ENCODE measurements at places on chromosomes 13 and 19.

DNA sequence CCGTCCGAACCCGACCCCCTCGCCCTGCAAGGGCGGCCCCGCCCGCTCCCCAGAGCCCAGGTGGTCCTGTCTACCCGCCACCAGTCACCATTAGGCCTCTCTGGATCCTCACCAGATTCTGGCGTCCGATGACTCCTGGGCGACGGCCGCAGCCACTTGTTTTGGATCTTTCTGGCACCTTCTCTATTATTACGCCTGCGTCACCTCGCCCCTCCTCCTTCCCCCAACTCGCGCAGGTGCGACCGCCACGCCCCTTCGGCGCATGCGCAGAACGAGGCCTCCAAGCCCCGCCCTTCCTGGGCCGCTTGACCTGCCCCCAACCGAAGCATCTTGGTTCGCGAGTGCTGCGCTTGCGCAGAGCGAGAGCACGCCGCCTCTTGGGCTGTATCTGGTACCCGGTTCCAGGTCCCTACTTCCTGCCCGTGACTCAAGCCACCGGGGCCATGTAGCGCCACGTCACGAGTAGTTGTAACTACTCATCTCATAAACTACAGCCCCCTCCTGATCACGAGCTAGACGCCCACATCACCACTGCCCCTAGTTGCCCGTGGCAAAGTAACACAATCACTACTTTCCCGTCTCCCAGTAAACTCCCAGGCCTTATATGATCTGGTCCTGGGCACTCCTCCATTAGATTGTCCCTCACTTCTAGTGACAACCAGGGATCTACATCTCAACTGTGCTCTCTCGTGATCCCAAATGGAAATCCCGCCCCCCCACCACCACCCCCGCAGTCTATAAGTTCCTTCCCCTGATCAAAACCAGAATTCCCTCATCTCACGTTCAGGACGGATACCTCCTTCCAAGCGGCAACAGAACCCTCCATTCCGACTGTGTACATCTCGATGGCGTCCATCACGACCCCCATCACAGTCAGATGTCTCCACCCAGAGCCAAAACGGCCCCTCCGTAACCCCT, at the start of gene DEDD2:
DEDD2 (minus strand) TSS at position 158 of the 918 bp plus-strand sequence. CDS start 670 bp downstream, outside the sequence.
- peak; percentile 96 for DNase-seq

DNA sequence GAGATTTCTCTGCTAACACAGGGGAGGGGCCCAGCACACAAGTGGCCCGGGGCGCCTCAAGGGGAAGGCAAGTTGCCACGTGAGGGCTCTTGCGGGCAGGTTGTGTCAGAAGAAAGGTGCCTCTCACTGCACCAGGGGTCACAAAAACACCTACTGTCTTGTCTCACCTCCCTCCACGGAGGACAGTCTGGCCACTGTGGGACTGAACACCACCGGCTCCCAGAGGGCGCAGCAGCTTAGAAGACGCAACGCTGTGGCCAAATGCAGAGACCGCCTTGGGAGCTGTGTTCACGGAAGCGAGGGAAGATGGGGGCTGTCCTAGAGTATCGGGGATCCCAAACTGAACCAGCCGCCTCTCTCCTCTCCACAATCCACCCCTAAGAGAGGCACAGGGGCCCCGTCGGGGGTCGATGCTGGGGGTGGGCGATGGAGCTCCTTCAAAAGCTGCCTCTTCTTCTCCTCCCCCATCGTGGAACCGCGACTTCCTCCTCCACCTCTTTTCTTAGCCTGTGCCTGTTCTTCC, 177.5 kb downstream of the FOXO1 start:
- DNase-seq = no peak

DNA sequence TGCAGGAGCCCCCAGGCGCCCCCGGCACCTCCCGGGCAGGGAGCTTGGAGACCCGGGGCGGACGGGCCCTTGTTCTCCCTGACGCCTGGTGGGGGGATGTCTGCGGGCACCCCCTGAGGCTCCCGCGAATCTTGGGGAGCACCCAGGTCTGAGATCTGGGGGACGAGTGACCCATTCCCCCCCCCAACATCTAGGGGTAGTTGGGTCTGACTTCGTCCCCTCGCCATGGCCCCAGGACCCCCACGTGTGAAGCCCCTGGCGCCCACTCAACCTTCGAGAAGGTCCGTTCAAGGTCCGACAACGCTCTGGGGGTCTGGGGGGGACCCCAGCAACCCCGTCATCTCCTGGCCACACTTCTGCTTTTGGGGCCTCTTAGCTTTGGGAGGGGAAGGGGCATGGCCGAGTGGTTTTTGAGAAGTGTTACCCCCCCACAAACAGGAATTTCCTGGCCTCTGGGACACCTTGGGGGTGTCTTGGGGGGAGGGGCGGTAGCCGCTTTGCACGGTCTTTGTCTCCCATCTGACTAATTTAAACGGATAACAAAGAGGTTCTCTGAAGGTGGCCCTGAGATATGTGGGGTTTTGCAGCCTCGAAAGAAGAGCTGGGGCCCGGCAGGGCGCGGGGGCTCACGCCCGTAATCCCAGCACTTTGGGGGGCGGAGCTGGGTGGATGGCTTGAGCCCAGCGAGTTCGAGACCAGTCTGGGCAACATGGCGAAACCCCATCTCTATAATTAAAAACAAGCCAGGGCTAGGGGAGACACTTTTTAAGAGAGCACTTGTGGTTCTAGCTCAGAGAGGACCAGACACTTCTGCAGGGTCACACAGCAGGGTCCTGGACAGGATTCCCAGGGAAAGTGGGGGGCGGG, 608 bp downstream of the CNN2 start:
- DNase-seq = no peak

- DNase-seq = no peak
Measured at GRCh38 chr19:47446534-47447469, 24.9 kb downstream of the SLC8A2 start.

- no peak for DNase-seq
Measured at GRCh38 chr13:27170516-27171243, 931 bp downstream of the USP12 start.

DNA sequence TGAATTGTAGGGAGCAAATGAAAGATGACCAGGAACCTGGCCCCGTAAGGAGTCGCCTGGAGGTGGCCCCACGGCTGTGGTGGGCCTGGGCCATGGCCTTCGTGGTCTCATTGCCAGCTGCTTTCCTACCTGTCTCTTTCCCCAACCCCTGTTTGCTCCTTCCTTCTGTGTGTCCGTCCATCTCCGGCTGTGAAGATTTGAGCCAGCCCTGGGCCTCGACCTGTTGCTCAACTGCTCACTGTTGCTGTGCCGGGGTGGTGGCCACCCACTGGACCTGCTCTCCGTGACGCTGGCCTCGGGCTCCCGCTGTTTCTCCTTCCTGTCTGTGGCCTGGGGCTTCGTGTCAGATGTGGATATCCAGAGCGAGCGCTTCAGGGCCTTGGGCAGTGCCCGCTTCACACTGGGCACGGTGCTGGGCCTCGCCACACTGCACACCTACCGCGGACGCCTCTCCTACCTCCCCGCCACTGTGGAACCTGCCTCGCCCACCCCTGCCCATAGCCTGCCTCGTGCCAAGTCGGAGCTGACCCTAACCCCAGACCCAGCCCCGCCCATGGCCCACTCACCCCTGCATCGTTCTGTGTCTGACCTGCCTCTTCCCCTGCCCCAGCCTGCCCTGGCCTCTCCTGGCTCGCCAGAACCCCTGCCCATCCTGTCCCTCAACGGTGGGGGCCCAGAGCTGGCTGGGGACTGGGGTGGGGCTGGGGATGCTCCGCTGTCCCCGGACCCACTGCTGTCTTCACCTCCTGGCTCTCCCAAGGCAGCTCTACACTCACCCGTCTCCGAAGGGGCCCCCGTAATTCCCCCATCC, 8.5 kb downstream of the DBP start:
- DNase-seq = no peak

DNA sequence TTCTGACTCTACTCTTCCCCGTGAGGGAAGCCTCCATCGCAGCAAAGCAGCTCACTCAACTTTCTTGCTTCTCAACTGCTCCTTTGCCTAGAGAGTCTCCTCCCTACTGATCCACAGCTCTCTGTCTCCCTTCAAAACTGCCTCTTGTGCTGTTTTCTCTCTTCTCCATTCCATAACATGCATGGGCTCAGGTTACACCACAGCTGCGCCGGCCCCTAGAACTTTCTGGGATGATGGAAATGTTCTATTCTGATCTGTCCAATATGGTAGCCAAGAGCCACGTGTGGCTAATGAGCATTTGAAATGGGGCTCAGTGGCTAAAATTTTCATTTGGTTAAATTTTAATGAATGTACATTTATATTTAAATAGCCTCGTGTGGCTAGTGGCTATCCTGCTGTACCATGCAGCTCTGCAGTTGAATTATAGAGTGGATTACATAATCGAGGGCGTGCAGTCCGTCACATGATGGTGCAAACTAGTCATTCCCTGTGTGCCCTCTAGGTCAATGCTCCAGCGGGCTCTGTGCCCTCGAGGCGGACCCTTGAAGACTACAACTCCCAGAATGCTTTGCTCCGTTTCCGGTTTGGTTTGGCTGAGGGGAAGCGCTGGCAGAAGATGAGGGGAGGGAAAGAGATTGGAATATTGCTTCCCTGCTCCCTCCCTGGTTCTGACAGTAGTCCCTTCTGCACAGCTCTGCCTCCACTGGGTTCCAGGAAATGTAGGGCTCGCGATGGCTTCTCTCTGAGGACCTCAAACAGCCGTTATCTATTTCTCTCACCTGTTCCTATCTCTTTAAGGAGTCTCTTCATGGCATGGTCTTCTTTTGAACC, 109.8 kb downstream of the CACNA1A start:
- peak; percentile 25 for DNase-seq

GRCh38 chr13:37617173-37617572, 18.6 kb upstream of the POSTN start:
- no peak for DNase-seq

DNA sequence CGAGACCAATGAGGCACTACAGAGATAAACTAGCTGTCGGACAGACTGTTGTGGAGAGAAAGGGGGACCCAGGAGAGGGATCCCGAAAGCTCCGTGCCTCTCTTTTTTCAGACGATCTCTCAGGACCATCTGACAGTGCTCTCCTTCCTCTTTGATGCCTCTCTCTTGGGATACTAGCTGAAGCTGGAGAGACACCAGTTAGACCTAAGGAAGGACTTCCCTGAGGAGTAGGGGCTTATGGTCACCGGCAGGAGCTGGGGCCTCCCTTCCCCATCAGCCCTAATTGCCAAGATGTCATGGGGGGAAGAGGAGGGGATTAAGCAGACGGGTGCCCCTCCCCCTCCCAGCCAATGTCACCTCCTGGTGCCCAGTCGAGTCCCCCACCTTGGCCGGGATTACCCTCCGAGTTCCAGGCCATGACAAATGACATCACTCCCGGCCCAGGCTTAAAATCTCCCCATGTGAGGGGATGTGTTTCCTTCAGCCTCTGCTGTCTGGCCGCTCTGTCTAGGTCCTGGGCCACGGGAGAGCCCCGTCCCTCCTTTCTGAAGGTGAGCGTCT, at the start of gene CRX:
CRX (plus strand) TSS at position 478 of the 561 bp plus-strand sequence. CDS start 12,507 bp downstream, outside the sequence.
- DNase-seq = no peak

DNA sequence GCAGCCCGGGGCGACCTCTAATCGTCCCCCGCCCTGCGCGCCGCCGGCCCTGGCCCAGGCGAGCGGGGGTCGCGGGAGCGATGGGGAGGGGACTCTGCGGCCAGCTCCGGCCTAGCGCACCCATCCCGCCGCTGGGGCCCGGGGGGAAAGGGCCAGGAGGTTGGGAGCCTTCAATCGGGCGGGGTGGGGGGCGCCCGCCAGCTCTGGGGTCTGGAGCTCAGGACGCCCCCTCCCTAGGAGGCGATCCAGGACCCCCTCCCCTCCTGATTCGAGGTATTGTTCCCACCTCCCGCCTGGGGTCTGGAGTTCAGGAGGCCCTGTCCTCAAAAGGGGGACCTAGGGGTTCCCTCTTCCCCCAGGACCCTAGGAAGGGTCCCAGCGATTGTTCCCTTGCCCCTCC, 430 bp downstream of the ZNF358 start:
- no peak for DNase-seq

GRCh38 chr13:31982540-31982939, 49.0 kb upstream of the FRY start:
- no peak for DNase-seq

- DNase-seq = no peak
Measured at GRCh38 chr13:27919659-27919933, 204 bp upstream of the PDX1 start.

DNA sequence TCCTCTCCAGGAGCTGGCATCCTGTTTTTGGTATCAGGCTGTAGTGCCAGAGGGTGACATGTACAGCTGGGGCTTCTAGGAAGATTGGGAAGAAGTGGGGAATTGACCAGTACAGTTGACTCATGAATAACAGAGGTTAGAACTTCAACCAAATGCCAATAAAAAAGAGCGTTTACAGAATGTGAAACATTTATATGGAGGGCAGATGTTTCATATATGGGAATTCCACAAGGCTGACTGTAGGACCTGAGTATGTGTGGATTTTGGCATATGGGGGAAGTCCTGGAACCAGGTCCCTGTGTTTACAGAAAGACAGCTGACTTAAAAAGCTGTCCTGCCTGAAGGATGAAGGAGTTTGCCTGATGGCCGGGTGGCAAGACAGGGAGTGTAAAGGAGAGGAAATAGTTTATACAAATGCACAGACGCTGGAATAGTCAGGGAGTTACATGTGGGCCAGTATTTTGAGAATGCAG, 5.2 kb downstream of the CHAMP1 start:
- DNase-seq = no peak

DNA sequence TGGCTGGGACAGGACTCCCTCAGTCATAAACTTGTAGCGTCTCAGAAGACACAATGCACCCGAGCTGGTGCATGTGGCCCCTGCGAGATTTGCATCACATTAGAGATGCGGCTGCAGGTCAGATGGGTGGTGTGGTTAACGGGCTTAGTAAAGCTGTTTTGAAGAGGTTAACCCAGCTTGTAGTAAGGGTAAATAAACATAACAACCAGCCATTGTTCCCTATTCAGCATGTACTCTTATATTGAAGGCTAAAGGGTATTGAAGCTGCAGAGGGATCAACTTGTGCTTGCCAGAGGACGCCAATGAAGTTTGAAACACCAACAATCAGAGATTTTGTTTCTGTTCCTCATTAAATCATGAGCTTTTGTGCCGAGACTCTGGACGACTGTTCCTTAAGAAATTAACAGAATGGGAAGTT, 79.4 kb downstream of the ZIC5 start:
- no peak for DNase-seq

DNA sequence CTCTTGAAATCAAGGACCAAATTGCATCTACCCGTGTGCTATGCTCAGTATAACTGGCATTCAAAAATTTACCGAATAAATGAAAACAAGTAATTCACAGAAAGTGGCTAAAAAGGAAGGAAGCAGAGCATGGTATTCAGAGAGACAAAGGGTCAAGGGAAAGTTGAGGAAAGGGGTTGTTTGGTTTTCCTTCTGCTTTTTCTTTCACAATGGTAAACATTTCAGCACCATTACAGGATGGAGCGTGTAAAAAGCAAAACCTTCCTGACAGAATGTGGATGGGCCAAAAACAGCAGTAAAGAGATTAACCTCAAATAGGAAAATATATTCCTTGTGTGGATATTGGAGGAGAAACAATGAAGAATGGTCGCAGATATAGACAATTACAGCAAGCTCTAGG, 14.8 kb downstream of the DIAPH3 start:
- DNase-seq = no peak
